ENCODE measurements at places on chromosomes 7 and 10.

GRCh38 chr7:33854178-33854577, 51.2 kb upstream of the BMPER start:
- DNase-seq, result no peak

DNA sequence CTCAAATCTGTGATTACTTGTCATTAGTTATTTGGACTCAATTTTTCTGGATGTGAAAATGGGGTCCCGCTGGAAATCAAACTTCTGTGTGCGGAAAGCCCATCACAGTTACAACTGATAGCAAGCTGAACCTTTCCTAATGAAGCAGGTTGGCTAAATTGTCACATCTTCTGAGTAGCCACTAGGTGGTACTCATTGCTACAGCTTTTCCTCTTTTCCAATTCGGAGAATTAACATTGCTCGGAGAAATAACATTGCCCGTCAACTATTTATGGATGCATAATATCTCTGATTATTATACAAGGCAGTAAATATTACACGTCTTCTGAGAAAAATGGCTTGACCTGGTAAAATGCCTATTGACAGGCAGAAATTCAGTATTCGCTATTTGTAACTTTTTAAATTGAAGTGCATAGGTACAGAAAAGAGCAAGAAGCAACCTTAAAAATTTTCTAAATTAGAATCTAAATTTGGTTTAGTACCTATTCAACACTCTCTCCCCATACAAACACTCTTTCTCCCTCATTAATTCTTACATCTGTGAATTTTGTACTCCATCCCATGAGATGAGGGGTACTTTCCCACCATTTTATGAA, 17.3 kb upstream of the BLOC1S2 start:
- DNase-seq, result no peak

DNA sequence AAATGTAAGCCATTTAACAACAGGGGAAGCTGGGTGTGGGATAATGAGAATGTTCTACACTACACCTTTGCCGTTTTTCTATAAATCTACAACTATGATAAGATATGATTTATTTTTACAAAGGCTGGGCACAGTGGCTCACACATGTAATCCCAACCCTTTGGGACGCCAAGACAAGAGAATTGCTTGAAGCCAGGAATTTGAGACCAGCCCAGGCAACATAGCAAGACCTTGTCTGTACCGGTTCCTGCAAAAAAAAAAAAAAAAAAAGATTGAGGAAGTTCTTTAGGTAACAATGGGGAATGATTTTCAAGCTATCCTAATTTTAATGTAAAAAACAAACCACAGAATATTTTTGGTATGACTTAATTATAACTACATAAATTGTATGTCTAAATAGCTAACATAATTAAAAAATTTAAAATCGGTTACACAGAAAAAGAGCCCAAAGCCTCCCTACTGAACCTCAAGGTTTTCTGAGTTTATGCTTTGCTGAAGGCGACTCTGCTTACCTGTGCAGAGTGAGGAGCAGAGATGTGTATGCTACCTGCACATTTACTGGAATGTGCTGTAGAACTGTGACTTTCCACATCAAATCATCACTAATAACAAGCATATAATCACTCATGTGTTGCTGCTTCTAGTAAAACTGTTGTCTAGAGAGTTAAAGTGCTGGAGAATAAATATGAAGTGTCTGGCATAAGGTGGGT, 163.4 kb downstream of the ATE1 start:
- no peak for DNase-seq

DNA sequence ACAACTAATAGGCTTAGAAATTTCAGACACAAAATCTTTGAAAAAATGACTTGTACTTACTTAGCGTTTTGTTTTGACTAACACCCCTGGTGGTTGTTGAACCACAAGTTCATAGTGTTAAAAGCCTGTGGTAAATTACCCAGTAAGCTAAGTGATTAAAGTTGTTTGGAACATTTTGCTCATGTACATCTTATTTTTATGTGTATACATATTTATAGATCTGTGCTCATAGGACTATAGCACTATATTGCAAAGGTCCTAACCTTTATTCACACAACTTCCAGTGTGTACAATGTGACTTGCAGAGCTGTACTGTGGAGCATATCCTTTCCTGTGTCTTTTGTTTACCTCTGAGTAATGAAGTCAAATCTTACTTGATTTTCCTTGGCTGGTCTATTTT, 79.6 kb downstream of the BMPR1A start:
- DNase-seq, result no peak

DNA sequence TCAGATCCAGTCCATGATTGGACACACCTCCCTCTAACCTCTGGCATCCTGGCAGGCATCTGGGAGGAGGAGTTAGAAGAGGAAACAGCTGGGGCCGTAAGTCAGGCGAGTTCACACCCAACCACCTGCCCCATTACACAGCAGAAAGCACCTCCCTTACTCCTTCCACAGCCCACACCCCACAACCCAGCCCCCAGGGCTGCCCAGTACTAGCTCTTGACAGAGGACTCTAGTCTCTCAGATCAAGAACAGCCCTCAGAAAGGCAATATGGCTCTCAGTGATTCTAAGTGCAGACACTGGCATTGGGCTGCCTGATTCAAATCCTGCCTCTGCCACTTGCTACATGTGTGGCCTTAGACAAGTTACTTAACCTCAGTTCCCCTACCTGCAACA, 34.1 kb downstream of the KCNMA1 start:
- no peak for DNase-seq

DNA sequence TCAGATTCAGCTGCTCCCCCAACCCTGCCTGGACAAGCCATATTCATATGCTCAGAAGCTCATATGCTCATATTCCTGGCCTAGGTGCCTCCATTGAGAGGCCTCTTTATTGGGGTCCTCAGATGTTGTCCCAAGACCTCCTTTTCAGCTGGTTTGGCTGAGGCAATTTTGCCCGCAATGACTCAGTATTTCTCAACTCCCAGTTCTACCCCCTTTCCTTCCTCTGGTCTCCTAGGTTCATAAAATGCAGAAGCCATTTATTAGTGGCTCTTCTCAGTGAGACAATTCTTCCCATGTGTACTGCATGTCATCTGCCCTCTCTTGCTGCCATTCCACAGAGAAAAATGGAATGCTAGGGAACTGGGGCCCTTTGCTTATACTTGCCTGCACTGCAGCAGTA, 110.7 kb downstream of the INHBA start:
- DNase-seq, result no peak

DNA sequence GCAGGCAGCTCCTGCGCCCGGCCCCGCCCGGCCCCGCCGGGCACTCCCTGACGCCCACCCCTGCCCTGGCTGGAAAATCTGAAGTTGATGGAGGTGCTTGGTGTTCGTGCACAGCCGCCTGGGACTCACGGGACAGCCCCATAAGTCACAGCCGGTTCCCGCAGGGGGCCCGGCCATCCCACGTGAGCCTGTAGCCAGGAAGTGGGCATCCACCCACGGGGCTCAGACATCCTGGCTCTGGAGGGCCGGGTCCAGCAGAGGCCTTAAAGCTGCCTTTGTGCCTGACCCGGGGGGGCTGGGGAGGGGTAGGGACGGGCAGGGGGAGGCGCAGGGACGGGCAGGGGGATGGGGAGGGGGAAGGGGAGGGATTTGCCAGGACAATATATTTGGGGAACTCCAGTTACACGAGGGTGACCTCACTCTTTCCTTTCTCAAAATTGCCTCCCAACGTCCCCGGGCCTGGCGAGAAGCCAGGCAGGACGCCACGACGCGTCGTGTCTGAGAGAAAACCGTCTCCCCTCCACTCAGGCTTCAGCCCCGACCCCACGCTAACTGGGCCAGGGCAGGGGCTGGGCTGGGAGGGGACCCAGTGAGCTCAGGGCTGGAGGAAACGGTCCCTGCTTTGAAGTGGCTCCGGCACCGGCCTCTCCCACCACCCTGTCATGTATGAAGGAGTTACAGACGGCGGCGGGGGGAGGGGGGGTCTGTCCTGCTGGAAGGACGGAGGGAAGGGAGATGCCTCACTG, 82.1 kb upstream of the PDGFA start:
- peak; percentile 88 for DNase-seq

- no peak for DNase-seq
Observed at GRCh38 chr10:3467052-3467951, 294.7 kb upstream of the PITRM1 start.

- DNase-seq, result no peak
Observed at GRCh38 chr10:103915796-103916195, 2.2 kb downstream of the STN1 start.

- DNase-seq, result no peak
Observed at GRCh38 chr10:13001041-13001886, at the start of gene CCDC3. Gene CCDC3, minus strand, starts transcription at chr10:13001713. Its CDS starts 143 bp downstream, at chr10:13001570.

DNA sequence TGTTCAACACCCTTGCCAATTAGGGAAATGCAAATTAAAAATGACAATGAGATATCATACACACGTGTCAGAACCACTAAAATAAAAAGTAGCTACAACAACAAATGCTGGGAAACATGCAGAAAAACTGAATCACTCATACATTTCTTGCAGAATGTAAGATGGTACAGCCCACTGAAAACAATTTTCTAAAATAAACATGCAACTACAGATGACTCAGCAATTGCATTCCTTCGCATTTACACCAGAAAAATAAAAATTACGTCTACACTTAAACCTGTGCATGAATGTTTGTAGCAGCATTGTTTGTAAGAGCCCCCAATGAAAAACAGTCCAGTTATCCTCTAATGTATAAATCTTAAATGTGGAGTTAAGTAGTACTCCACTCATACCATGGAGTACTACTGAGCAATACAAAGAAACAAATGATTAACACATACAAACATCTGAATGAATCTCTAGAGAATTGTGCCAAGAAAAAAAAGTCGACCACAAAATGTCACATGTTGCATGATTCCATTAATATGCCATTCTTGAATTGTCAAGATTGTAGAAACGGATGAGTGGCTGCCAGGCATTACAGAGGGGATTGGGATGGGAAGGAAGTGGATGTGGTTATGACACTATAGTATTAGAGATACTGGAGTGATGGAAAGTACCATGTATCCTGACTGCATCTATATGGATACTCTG, 134.6 kb upstream of the NPSR1 start:
- DNase-seq, result no peak

GRCh38 chr10:93598157-93598556, 2.9 kb downstream of the RBP4 start:
- no peak for DNase-seq

DNA sequence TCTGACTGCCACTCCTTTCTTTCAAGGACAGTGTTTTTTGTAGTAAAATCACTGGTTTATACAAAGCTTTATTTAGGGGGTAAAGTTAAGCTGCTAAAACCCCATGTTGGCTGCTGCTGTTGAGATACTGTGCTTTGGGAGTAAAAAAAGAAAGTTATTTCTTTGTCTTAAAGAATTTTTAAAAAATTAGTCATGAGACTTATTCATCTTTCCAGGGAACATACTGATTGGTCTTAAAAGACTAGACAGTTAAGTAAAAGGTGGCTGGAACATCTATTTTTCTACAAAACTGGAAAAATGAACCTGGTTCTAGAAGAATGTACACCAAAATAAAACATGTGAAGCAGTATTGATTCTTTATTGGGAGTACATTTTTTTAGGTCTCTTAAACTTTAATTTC, 20.6 kb downstream of the BBIP1 start:
- no peak for DNase-seq

GRCh38 chr7:112886208-112886607, 96.0 kb upstream of the TMEM168 start:
- DNase-seq, result no peak

DNA sequence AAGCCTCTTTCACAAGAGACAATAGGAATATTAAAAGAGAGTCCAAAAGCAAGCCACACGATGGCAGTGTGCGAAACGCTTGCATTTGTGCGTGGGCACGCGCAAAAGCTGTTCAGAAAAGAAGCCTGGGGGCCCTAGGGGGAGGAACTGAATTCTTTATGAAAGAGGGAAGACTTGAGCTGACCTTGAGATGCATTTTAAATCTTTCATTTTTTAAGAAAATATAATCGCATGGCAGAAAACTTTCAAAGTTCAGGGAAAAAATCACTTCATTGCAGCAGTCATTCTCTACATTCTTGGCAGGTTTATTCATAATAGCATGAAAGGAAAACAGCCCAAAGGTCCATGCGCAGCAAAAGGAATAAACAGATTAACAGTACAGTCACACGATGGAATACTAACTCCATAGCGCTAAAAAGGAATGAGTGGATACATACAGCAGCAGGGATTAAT, 206.5 kb upstream of the PRKCQ start:
- no peak for DNase-seq

GRCh38 chr7:98105942-98106544, 619 bp upstream of the LMTK2 start:
- no peak for DNase-seq

GRCh38 chr10:48649349-48649944, 35.2 kb upstream of the WDFY4 start:
- no peak for DNase-seq

- DNase-seq, result no peak
Observed at GRCh38 chr10:132788180-132788830, 2.4 kb upstream of the NKX6-2 start.

DNA sequence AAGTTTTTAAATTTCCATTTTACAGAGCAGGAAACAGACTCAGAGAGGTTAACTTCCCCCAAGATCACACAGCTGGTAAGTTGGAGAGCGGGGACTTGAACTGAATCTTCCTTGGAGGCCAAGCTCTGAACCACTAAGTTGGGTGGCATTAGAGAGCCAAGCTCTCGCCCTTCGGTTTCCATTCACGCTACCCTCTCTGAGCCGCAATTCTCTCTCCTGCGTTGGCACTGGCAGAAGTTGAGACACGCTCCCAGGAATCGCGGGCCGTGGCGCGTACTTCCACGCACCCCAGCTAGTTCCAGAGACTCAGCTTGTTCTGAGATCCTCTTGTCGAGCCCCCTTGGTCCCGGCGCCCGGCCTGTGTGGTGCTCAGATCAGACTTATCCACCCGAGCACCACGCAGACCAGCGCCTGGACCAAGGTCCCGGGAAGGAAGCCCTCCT, 29.3 kb upstream of the VAX1 start:
- no peak for DNase-seq

- no peak for DNase-seq
Observed at GRCh38 chr10:94069884-94070283, 76.2 kb downstream of the PLCE1 start.

- no peak for DNase-seq
Observed at GRCh38 chr10:124213899-124214510, 120.6 kb upstream of the CHST15 start.

DNA sequence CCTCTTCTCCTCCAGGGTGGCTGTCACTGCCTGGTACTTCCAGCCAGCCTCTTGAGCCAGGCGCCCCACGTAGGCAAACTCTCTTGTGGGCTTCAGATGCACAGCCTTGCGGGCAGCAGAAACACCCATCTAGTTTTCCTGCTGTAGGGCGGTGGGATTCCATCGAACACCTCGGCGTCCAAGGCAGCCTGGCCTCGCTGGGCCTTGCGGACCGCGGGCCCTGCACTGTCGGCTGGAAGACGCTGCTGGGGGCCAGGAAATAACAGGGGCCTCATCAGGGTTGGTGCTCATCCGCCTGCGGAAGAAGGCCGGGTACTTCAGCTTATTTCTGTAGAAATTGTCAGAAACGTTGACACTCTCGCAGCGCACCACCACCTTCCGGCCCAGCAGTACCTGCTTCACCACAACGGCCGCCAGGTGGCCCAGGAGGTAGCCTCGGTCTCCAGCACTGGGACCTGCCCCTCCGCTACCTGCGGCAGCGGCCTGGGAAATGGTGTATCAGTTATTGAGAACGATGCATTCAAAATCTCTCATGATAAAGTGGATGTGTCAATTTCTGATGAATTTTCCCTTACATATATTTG, 61.1 kb downstream of the WDFY4 start:
- DNase-seq, result no peak

All from stimulated activated CD8-positive, alpha-beta memory T cell treated with anti-CD3 and anti-CD28 coated beads, Interleukin-4, amount 100 ng/mL, for 4 hours (primary cell).